Substantia nigra (tissue), 51 donors: ENCODE measurements at places on chromosomes 1 and 21.

DNA sequence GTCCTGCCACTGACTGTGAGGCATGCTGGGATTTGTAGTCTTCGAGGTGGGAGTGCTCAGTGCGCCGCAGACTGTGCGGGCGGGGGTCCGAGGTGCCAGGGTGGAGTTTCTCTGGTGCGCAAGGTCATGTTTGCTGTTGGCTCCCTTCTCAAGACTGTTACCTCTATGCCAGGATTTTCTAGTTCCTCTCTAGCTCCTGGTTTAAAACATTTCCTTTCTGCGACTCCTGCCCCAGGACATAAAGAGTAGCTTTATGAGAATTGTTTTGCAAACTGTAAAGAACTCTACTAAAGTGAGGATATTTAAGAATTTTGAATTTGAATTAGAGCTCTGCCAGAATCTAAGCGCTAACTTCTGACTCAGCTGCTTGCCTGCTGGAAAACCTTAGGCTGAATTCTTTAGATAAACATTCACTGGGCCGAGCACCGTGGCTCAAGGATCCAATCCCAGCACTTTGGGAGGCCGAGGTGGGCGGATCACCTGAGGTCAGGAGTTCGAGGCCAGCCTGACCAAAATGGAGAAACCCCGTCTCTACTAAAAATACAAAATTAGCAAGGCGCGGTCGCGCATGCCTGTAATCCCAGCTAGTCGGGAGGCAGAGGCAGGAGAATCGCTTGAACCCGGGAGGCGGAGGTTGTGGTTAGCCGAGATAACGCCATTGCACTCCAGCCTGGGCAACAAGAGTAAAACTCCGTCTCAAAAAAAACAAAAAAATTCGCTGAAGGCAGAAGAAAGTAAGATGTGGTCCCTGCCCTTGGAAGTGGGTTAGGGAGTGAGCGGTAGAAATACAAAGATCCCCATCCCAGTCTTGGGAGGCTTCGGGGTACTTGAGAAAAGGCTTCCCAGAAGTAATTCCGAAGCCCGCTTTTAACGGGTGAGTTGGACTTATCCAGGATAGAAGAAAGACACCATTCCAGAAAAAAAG is 992 bp upstream of the USP48 start:
- DNase-seq = no peak

GRCh38 chr1:30729901-30730300 is 6.5 kb upstream of the MATN1 start:
- no peak for DNase-seq

- DNase-seq = no peak
Measured at GRCh38 chr1:29865051-29865450, 628.7 kb downstream of the PTPRU start.

DNA sequence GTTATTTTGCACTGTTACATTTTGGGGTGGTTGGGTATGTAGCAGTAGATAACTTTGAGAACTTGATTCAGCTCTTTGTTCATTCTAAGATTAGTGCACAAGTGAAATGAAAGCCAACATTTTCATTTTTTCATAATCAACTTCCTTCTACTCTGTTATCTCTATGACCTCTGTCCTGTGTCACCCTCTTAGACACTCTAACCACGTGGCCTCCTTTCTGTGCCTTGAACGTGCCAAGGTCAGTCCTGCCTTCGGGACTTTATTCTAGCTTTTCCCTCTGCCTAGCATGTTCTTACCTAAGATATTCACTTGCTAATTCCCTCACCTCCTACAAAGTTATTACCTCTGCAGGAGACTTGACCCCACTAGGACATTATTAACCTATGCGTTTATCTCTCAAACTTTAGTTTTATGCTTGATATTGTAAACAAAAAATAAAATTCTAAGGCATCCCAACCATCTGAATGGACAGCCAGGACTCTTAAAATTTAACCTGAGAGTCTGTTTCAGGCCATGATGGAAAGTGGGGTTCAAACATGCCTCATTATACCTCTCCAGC is 19.2 kb upstream of the EDEM3 start:
- DNase-seq = no peak

DNA sequence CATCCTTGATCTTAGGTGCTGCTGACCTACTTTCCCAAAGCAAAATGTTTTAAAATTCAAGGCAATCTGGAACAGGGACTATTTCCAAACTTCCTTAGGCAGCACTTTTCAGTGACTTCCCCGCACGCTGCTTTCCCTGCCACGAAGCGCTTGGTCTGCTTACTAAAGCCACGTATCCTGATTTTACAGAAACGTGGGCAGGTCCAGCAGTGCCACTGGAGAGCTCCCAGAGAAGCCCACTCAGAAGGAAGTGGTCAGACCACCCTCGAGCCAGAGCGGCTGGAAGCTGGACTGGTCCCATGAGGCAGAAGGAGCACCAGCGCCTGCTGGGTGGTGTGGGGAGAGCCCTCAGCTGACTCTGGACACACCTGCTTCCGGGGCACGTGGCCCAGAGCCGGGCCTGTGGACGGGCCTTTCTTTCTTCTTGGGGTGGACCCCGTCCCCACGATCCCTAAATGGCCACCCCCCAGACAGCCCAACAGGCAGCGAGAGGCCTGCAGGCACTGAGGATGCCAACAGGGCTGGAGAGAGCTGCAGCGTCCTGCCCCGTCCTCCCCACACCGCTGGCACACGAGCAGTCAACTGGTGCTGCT is 23.2 kb downstream of the PTTG1IP start:
- DNase-seq = no peak

DNA sequence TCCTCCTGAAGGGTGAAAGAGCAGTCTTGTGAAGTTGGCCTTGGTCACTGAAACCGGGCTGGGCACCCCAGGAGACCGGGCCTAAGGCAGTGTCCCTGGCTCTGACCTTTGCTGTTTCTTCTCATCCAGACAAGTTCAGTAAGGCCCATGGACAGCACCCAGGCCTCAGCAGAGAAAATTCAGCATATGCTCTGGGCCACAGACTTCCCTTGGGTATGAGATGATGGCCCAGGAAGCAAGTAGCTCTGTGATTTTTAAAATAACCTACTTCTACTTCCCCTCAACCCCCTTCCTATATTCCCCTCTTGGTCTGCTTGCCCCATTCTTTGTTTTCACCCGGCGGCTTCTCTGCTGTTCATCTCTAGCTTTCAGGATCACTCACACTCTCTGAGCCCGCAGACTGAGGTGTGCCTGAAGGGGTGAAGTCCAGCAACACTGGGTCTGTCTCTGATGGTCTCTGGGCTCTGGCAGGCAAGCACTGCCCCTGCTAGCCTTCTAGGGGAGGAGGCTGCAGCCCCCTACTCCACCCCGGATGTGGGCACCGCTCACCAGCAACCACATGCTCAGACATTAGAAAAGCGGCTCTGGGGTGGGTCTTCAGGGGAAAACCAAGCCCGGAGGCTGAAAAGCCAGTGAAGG is 2.9 kb upstream of the GPR25 start:
- DNase-seq = no peak

DNA sequence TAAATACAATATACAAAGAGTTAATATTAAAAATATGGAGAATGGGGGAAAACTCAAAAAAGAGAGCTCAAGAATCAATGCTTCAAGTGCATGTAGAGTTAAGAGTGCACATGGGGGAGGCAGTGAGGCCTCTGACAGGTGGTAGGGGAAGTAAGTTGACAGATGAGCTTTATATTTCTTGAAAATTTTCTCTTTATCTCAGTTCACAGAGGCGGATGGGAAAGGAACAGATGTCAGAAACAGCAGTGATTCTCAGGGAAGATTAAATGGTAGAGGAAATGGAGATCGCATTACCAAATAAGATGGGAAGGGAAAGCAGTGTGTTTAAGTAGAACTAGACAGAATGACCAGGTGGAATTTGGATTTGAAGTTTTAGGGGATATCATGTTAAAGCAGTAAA is 200.1 kb upstream of the C1orf105 start:
- DNase-seq = no peak

- no peak for DNase-seq
Measured at GRCh38 chr21:26368591-26369320, 198.2 kb upstream of the APP start.

GRCh38 chr1:86957221-86957620 is 42.8 kb downstream of the HS2ST1 start:
- DNase-seq = no peak

GRCh38 chr1:151476083-151476482 is 16.8 kb upstream of the POGZ start:
- DNase-seq = no peak

GRCh38 chr1:215665215-215665614 is 98.1 kb downstream of the KCTD3 start:
- DNase-seq = no peak

DNA sequence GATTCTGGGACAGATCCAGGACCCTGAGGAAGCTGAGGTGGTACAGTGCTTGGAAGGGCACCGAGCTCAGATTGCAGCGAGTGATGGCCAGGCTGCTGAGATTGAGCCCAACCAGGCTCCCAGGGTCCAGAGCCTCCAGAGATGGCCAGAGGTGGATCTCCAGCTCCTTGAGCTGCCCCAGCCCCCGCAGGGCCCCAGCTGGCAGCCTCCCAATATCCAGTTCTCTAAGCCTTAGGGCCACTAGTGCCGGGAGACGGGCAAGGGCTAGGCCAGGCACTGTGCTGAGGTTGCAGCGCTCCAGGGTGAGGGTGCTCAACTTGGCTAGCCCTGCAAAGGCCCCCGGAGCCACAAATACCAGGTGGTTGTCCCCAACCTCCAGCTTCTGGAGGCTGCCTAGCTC is 3.4 kb downstream of the LINGO4 start:
- DNase-seq = no peak

- DNase-seq = no peak
Measured at GRCh38 chr1:160753594-160753993, 14.5 kb downstream of the SLAMF7 start.

- no peak for DNase-seq
Measured at GRCh38 chr1:65904681-65905083, 112.0 kb downstream of the PDE4B start.

DNA sequence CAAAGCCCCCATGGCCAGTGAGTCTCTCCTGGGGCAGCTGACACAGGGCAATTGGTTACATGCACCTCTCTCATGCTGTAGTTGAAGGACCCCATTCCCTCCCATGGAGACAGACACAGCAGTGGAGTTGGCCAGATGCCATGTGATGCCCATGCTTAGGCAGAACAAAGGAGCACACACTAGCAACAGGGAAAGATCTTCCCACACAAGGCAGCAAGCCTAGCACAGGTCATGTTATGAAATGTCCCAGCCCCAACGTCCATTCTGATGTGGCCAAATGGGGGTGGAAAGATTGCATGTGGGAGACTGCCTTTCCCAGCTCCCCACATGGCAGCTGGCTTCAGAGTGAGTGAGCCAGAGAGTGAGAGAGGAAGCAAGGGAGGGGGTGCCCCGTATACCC is 34.5 kb downstream of the AADACL4 start:
- no peak for DNase-seq

GRCh38 chr1:69943030-69943429 is 262.3 kb downstream of the LRRC40 start:
- no peak for DNase-seq

DNA sequence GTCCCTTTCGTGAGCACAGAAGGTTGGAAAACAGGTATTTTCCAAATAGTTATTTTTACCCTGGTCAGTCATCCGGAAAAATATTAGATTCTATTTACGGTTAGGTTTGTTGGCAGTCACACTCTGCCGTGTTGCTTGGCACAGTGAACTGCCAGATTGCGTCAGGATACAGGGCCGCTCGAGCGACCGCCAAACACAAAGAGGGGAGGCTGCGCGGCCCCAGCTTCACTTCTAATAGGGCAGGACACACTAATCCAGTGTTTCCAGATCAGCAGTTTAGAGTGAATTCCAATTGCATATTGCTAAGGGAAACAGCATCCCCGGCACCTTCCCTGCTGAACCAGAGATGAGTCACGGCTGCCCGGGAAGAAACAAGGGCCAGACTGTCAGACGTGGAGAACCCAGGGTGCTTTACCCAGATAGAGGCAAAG is 22.9 kb downstream of the UMODL1 start:
- DNase-seq = peak; percentile 42

- DNase-seq = no peak
Measured at GRCh38 chr1:5570931-5571330, 421.3 kb downstream of the NPHP4 start.

DNA sequence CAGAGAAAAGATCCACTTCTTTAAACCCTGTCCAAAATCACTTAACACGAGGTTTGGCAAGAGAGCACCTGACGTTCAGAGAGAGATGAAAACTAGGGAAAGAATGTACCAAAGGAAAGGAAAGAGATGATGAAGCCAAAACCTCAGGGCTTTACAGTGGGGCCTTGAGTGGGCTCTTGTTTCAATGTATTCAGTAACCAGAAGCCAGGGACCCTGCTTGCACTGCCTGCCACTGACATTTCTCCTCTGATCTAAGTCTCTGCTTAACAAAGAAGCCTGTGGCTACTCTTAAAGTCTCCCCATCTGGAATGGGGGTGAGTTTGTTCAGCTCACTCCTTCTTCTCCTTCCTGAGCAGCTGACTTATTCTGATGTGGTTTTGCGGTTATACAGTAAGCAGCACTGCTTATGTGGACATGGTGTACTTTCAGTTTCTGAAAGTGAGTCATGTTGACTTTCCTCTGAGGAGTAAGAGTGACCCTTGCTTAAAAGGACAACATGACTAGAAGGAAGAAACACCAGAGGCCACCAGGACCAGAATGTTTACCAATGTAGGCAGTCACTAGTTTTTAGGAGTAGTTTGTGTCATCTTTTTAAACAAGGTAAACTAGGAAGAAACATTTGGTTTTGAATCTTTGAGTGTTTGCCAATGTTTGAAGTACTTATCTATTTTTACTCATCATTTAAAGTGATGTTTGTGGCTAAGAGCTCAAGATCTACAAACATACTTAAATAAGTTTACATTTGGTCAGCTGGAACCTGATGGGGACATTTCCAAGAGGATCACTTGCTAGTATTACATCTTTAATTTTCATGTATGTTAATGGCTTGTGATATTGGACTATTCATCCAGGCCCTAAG is 87.4 kb downstream of the FASLG start:
- no peak for DNase-seq

DNA sequence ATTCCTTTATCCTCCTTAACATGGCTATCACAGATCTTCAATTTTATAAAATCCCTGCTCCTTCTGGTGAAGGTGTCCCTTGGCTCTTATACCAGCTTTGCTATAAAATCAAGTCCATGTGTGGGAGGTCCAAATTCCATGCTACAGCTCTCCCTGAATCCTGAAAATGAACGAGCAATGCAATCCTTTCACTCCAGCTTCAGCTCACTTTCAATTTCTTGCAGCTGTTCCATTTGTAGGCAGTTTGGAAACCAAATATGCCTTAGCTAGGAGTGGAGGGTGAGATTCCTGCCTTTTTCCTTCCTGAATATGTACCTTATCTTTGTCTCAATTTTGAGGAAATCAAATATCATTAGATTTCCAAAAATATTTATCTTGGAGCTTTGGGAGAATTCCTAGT is 402.6 kb downstream of the TTLL7 start:
- DNase-seq = no peak

- DNase-seq = no peak
Measured at GRCh38 chr1:52216907-52217458, 75.1 kb downstream of the ZFYVE9 start.
